Activated naive CD8-positive, alpha-beta T cell treated with anti-CD3 and anti-CD28 coated beads, Interleukin-2, amount 50 U/mL, for 16 hours (primary cell): ENCODE measurements at places on chromosomes 3 and 15.

- DNase-seq = no peak
These were observed 42.1 kb upstream of the HES1 start for GRCh38 chr3:194093842-194094241.

DNA sequence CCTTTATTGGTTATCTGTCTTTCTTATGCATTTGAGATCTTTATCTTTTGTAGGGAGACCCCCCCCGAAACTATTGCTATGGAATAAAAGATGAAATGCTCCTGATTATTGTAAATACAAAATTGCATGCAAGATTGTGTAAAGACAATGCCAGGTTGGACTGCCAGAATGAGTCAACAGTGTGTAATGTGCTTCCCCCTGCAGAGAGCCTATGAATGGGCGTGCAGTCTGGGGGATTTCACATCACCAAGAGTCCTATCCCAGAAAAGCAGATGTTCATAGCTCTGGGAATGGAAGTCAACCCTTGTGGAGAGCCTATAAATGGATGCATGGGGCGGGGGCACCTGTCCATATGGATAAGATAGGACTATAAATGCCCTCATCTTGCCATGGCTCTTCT lies 584.3 kb downstream of the NSUN3 start:
- no peak for DNase-seq

DNA sequence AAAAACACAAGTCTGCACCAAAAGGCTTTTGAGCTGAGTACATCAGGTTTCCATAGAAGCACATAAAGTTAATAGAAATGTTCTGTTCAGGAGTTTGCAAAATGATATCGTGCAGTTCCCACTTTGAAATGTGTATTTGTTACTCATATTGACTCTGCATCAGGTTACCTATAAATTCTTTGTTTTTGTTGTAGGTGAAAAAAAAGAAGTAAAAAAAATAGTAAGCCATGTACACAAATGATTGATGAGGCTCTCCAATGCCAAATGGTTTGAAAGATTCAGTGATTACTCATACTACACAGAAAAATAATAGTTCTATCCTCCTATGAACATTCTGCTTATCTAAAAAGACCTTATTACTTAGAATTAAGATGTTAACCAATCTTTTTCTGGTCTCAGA lies 287.3 kb upstream of the MME start:
- no peak for DNase-seq

- DNase-seq = no peak
These were observed 63.5 kb downstream of the FEM1B start for GRCh38 chr15:68340726-68341671.

DNA sequence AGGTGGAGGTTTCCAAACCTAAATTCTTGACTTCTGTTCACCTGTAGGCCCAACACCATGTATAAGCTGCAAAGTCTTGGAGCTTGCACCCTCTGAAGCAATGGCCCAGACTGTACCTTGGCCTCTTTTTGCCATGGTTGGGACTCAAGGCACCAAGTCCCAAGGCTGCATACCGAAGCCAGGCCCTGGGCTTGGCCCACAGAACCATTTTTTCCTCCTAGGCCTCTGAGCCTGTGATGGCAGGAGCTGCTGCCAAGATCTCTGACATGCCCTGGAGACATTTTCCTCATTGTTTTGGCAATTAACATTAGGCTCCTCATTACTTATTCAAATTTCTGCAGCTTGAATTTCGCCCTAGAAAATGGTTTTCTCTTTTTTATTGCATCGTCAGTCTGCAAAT lies 297.9 kb downstream of the OXSM start:
- DNase-seq = no peak

- no peak for DNase-seq
These were observed 231.2 kb upstream of the LRTM1 start for GRCh38 chr3:55159016-55159415.

DNA sequence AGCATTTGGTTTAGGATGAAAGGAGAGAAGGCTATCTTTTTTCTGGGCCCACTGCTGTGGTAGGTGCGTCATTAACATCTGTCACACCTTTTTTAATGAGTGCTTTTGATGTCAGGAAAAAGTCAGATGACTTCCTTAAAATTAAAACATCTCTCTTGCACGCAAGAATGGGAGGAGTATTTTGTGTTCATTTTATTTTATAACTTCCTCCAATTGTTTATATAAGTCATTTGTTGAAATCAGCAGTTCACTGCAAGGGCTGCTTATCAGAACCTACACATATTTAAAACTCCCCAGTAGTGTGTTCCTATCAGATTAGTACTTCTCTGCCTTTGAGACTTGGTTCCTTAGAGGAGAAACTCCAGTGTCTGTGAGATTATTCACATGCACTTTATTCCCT lies 143.8 kb downstream of the NEO1 start:
- DNase-seq = no peak

- DNase-seq = no peak
These were observed 86.4 kb upstream of the SLC4A7 start for GRCh38 chr3:27570421-27571106.

- no peak for DNase-seq
These were observed 4.1 kb downstream of the ITGB5 start for GRCh38 chr3:124882816-124883747.

DNA sequence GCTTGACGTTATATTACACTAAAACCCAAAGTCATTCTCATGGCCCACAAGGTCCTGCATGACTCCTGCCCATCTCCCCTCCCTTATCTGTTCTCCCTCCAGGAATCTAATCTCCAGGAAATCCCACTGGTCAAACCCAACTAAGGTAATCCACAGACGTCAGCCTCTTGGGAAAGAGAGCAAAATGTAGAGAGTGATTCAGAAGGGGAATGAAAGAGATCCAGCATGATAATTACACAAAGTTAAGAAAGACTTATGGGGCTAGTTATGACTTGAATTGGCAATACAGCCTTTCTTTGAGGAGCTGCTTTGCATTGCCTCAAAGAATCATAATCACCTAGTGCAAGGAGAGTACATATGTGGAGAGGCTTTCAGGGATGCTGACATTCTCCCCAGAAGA lies 137.8 kb upstream of the MYRIP start:
- no peak for DNase-seq

- no peak for DNase-seq
These were observed 198.2 kb upstream of the ROBO2 start for GRCh38 chr3:76841747-76842146.

GRCh38 chr15:101088788-101089578 lies 162.9 kb downstream of the CHSY1 start:
- DNase-seq = peak; percentile 68

GRCh38 chr3:72722930-72723726 lies 125.1 kb downstream of the SHQ1 start:
- DNase-seq = no peak

DNA sequence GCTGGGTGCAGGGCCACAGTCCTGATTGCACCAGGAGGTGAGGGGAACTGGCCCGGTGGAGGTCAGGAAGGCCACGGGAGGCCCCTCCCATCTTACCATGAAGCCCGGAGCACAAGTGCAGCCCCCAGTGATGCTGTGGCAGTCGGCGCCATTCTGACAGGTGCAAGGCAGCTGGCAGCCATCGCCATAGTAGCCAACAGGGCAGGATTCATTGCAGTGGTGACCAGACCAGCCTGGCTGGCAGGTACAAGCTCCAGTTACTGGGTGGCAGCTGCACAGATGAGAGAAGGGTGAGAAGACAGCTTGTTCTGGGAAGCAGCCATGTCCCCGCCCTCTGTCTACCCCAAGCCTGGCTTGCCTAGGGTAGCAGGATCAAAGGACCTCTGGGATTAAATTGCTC lies 88.2 kb downstream of the RAB11A start:
- DNase-seq = no peak

- no peak for DNase-seq
These were observed 194.3 kb upstream of the MANF start for GRCh38 chr3:51190827-51191226.

GRCh38 chr15:63686351-63686750 lies 89.2 kb downstream of the FBXL22 start:
- DNase-seq = no peak

GRCh38 chr15:51444807-51445206 lies 103.4 kb downstream of the GLDN start:
- DNase-seq = no peak

- DNase-seq = no peak
These were observed 8.7 kb downstream of the NPTN start for GRCh38 chr15:73624530-73624929.

DNA sequence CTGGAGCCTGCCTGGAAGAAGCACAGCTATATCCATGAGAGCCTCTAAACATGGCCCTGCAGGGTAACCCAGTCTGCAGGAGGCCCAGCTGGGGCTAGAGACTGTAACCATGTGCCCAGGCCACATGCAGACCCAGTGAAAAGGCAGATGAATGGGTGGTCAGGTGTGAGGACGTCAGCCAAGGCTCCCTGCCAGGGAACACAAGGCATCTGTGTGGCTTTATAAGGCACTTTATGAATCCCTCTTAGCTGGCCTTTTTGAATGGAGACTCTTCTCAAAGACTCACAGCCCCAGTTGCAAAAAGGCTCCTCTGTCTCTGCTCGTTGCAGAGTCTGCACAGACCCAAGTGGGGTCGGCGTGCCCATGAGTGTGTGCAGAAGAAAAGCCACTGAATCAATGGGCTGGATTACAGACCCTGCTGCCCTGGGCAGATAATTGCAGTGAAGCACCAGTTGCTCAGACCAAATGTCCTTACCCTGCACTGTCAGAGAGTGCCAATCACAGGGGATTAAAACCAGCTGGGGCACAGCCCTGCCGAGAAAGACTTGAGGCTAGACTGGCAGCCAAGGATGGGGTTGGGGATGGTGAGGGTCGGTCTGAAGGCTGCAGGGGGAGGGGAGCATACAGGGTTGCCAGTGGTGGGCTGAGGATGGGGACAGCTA lies 154.2 kb downstream of the RAB11A start:
- no peak for DNase-seq

DNA sequence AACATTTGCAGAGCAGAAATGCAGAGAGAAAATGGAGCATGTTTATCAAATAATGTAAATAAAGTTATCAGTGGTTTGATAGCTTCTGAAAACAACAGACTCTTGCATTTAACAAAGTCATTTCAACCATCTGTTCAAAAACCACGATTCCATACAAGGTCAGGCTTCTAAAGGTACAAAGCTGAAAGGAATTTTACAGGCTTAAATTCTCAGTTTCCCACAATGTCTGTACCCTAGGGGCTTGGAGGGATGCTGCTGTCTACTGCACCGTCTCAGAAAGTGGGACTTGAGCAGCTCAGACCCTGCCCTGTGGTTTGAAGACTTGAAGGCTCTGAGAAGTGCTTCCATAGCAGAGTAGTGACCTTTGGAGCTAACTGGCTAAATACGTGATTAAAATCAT lies 30.4 kb upstream of the TM4SF1 start:
- no peak for DNase-seq

- no peak for DNase-seq
These were observed 26.2 kb upstream of the SLC35G2 start for GRCh38 chr3:136792556-136793330.

GRCh38 chr3:4464576-4464975 lies 2.5 kb downstream of the SUMF1 start:
- DNase-seq = no peak

GRCh38 chr3:165545059-165545458 lies 292.2 kb downstream of the BCHE start:
- DNase-seq = no peak

DNA sequence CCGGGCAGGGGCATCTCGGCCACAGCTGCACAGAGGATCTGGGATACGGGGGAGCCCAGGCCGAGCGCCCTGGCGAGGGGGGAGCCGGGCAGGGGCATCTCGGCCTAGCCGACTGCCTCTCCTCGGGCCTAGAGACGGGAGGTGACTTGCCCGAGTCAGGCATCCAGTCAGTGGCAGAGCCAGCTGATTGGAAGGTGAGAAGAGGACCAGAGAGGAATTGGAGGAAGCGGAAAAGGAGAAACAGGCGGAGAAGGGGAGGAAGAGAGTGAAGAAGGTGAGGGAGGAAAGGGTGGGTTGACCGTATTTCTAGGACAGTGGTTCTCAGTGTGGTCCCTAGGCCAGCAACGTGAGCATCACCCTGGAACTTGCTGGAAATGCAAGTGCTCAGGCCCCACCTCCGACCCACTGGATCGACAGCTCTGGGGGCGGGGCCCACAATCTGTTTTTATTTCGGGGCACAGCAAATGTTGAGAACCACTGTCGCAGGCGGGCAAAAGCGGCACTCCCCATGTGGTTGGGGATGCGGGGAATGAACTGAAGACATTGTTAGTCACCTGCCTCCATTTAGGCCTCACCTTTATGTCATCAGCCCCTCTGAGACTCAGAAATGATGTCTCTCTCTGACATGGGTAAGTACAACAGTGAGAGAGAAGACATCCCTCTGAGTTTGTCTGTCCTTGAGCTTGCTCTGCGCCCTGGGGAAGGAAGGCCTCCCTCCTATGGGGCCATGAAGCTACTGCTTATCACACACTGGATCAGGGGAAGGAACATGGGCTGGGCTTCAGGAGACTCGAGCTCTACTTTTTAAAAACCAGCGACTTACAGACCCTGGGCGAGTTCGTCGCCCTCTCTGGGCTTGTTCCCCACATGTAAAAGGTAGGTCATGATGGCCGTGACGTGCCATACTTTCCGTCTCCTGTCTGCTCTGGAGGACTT lies 1.0 kb upstream of the MELTF start:
- no peak for DNase-seq

DNA sequence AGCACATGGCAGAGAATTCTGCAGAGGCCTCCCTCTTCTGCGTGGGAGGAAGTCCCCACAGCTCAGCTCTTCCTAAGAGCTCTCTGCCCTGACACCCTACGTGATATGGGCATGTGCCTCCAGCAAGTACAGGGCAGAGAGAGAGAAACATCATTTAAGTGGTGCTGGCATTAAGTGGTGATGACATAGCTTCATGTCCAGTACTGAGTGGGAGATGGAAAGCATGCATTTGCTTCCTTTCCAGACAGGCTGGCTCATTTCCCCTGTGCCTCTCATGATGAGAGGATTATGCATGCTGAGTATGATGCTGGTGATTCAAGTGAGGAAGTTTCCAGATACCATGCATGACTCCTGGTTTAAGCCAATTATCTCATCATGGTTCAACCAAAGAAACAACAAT lies 26.9 kb downstream of the BFSP2 start:
- DNase-seq = no peak

DNA sequence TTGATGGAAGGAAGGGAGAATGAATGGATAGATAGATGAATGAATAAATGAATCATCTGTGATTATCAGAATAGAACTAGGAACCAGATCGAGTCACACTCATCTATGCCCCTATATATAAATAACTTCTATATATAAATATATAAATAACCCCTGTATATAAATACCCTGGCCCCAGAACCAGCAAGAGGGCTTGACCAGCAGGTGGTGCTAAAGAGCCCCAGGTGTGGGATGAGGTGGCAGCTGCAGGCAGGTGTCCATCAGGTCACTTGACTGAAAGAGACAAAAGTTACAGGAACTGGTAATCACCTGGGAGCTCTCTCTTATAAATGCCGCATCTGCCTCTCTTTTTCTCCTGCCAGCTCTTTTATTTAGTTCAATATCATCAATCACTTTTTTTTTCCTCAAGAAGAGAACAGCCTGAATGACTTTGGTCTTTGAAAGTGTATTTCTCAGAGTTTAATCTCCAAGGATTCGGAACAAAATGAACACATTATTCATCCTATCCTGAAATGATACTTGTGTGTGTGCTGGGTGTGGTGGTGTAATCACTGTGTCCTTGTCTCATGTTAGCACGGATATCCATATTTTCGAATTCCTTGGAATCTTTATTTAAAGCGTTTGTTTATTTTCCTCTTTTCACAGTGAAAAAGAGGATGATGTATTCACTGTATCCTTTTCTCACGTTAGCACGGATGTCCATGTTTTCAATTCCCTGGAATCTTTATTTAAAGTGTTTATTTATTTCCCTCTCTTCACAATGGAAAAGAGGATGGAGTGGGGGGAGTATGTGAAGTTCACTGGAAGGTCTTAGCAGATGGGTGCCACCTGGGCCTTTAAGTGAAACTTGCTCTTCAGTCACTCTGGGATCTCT lies 35.4 kb upstream of the ATG7 start:
- DNase-seq = peak; percentile 63

- no peak for DNase-seq
These were observed 46.3 kb downstream of the SENP7 start for GRCh38 chr3:101466465-101467309.
